ENCODE measurements at places on chromosomes 13 and 19.

GRCh38 chr13:76993021-76993420, 1.1 kb downstream of the CLN5 start:
- DNase-seq = no peak

GRCh38 chr13:33644581-33645543, 173.1 kb upstream of the RFC3 start:
- peak; percentile 87 for DNase-seq

DNA sequence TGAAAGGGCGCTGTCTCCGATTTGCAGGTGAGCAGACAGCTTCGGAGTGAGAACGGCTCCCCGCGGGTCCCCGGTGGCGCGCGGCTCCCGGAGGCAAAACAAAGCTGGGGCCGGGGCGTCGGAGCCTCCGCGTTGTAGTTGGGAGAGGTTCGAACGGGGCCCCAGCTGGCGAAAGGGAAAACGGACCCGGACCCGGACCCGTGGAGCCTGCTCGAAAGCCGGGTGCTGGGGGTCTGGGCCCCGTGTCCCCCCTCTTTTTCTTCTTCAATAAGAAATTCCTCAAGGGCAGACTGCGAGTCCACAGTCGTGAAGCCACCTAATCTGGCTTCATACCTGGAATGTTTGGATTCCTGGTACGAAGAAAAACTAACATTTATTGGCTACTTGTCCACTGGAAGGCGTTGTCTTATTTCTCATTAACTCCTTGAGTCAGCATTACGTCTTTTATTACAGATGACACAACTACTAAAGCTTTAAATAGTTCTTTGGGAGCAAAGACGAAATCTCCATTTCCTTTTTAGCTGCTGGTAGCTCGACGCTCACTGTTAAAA, 632 bp upstream of the MTIF3 start:
- peak; percentile 24 for DNase-seq

DNA sequence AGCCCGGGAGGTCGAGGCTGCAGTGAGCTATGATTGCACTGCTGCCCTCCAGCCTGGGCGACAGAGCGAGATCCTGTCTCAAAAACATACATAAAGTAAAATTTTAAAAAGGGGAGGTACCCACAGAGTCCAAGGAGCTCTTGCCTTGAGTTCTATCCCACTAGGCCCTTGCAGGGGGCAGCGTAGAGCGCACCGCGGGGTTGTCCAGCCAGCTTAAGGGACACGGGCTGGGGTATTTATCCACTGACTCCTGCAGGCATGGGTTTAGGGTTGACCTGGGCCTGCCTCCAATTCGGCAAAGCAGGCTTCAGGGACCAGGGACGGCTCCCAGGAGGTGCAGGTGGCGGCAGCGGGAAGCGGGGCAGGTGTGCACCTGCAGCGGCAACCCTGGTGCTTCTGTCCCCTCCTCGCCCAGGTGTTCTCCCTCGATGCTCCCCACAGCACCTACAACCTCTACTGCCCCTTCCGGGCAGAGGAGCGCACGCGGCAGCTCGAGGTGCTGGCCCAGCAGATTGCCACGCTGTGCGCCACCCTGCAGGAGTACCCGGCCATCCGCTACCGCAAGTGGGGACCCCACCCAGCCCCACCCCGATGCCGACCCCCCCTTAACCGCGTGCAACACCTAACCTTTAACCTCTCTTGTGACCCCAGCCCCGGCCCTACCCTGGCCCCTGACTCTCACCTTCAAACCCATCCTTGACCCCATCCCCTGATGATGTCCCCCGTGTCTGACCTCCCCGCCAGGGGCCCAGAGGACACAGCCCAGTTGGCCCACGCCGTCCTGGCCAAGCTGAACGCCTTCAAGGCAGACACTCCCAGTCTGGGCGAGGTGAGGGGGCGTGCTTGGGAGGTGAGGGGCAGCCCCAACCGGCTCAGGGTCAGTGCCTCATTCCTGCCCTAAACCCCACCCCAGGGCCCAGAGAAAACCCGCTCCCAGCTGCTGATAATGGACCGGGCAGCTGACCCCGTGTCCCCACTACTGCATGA, 4.7 kb downstream of the STXBP2 start:
- DNase-seq = no peak

- DNase-seq = no peak
Measured at GRCh38 chr19:49335784-49336481, 727 bp downstream of the CD37 start.

- DNase-seq = no peak
Measured at GRCh38 chr13:21147827-21148226, 28.5 kb downstream of the SKA3 start.

DNA sequence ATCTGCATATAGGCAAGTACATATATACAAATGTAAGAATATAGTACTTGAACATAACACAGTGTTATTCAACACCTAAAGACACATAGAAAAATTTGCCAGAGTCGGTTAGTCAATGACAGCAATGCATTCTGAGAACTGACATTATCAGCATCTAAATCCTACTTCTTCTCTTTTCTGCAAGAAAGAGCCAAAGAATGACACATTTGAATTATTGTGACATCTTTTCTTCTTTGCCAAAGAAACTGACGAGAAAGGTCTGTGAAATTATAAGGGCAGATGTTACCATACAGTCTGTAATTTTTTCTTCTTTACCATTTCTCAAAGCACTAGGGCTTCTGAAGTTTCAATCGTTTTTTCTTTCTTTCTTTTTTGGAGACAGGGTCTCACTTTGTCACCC, 350.9 kb upstream of the NBEA start:
- DNase-seq = no peak

Data from muscle of arm (tissue), 14 donors.